ENCODE measurements at places on chromosomes 2 and 18.

DNA sequence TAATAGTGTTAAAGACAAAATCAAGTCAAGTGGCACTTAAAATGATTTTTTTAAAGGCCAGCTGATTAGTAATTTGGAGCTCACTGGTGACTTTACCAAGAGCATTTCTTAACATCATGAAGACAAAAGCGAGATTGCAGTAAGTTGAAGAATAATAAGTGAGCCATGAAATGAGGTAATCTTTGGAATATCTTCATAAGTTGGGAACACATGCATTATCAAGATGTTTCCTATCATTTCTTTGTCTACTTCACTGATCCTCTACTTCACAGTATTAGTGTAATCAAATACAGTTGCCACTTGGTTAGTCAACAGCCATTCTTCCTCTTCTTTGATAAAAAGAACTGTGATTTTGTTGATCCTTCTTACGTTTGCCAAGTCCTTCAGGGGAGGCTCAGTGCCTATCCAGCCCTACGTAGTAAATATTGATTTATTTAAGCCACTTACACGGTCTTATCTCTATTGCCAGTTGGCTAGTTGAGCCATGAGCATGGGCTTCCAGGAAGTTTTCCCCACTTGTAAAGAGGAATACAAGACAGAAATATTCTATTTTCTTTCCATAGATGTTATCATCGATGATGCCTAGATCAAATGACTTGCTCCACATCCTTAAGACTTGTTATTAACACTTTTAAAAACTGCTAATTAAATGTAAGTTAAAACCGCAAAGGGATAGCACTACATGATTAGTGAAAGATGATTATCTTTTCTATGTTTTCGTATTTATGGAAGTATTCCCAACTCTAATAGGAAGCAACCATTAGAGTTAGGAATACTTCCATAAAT, 46.1 kb downstream of the YES1 start:
- no peak for DNase-seq

GRCh38 chr2:127197475-127198385, 22.4 kb downstream of the CYP27C1 start:
- peak; percentile 36 for DNase-seq

GRCh38 chr18:12376034-12376753, 833 bp downstream of the AFG3L2 start:
- DNase-seq, result no peak

- no peak for DNase-seq
Observed at GRCh38 chr18:59420244-59420643, 61.2 kb upstream of the LMAN1 start.

DNA sequence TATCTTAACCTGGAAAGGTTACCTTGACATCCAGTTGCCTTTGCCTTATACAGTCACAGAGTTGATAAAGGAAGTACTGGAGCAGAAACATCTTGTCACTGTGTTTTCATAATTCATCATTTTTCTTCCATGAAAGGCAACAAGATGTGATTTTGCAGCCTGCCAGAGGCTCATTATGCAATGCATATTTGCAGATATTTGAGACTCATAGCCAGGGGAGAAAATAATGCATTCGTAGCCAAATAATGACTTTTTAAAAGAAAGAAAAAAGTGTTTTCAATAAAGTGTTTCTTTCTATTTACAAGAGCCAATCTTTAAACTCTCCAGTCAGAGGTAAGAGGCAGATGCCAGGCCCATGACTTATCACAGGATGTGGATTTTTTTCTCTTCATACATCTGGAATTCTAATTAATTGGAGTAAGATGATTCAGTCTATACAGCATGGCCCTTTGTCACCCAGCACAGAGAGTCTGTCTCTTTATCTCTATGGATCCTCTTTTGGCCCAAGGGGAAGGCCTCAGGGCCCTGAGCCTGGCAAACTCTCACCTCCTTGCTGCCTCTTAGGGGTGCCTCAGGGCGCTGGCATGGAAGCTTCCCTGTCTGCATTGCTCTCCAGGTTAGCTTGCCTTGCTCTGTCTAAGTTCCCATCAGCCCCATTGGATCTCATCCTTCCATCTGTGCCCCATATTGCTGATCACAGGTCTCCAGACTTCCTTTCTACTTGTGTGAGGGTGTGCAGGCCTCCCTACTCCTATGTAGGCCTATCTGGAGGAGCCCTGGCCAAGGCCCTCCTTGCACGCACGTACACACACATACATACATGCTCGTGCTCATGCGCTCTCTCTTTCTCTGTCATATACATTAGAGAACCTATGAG, 247.7 kb downstream of the TPGS2 start:
- peak; percentile 80 for DNase-seq

DNA sequence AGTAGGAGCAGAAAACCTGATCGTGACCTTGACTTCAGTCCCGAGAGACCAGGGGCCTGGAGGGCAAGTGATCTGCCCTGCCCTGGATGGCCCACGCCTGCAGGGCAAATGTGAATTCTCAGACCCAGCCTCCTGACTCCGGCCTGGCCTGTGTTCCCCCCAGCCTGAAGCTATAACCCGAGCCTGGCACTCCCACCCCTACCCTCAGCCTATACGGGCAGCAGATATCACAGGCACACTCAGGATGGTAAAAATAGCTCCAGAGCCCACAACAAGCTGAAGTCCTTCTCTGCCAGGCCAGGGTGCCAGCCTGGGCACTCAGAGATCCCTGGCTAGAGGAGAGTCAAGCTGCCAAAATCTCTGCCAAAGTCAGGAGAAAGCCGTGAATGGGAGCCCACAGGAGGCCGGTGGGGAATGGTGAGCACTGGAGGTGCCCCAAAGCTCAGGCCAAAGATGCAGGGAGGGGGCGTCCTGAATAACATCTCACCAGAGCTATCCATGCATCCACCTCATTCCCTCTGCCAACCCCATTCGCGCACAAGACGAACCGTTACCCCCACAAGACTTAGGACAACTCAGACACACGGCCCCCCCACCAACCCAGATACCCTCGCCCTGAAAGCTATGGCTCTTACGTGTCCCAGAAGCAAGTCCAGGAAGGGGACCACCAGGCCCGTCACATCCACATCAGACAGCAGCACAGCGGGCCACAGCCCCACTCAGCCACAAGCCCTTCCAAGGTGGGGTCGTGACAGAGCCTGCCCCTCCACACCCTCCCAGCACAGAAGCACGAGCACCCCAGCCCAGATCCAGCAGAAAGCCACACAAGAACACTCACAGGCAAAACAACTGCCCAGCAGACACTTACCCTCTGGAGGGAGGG, 144.9 kb downstream of the TNS1 start:
- DNase-seq, result no peak

DNA sequence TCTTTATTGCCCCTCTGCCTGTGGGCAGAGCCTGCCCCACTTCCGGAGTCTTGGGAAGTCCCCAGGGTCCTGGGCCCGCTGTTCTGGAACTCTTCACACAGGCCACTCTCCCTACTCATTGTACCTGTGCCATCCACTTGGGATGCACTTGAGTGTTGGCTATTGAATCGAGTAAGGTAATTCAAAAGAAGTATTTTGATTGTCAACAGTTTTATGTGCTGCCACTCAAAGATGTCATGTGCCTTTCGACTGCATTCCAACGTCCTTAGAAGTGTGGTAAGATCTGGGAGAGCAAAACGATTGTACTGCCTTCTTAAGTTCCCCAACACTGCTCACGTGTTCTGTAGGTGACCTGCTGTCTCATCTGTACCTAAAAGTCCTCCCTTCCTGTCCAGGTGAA, 77.0 kb upstream of the SMIM21 start:
- DNase-seq, result no peak

GRCh38 chr2:171342067-171342413, 91.8 kb downstream of the METTL8 start:
- DNase-seq, result no peak

DNA sequence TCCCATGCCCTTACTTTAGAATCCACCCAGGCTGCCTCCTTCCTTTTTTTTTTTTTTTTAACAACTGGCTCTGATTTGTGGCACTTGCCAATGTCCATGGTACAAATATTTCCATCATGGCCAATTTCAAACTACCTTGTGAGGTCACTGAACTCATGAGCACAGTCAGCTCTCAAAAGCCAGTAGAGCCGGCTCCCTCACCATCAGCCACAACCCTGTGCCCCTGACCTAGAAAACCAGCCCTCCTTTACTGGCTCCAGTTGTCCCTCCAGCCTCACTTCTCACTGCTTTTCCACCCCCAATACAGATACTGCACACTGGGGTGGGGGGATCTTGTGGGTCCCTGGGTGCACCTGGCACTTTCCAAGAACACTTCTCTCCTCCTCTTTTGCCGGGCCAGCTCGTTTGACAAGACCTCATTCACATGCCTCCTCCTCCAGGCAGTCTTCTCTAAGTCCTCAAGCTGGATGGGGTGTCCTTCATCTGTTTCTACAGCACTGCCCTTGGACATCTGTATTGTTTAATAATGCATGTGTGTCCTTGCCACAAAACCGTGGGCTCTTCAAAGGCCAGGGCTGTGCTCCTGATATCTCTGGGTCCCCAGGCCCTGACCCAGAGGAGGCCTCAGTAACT, 35.5 kb downstream of the SDC1 start:
- DNase-seq, result no peak

- DNase-seq, result peak; percentile 26
Observed at GRCh38 chr18:56112013-56112749, 524.2 kb upstream of the TCF4 start.

- DNase-seq, result no peak
Observed at GRCh38 chr2:122210898-122211856, 455.7 kb downstream of the TSN start.

- DNase-seq, result no peak
Observed at GRCh38 chr2:18740474-18740881, 151.1 kb upstream of the NT5C1B start.

GRCh38 chr2:161729-162128, 102.1 kb downstream of the SH3YL1 start:
- no peak for DNase-seq

- DNase-seq, result no peak
Observed at GRCh38 chr2:235421618-235422017, 72.2 kb upstream of the AGAP1 start.

DNA sequence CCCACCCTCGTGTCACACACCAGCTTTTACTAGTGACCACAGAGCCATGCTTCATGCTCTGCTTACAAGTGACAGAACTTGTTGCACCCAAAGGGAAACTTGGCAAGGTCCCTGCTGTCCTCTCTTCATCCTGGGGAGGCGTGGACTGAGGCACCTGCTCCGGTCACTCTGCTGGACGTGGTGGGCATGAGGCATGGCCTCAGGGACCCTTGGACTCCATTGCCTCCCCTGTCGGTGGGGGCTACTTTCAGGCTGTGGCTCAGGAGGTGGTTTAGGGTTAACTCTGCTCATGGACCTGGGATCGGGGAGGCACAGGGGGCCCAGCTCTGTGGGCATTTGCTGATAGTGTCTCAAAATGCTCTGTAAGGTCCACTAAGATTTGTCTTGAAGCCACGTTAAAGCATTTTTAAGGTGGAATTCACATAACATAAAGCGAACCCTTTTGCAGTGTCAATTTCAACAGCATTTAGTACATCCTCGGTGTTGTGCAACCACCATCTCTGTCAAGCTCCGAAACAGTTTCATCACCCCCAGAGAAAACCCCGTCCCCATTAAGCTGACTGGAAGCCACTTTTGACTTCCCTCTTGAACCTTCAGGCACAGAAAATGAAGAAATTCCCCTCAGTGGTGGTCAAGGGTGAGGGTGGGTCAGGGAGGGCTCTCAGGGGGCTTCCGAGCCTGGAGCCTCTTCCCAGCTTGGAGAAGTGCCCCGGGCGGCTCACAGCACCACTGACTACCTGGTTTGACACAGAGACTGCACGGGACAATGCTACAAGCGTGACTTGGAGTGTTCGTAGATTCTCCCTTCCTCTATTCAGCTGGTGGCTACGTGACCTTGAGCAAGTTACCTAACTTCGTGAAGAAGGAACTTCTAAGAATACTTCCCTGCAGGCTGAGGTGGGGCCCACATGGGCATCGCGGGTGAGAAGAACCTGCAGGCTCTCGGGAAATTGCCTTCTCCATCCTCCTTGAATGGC, 100.0 kb upstream of the HDAC4 start:
- no peak for DNase-seq

DNA sequence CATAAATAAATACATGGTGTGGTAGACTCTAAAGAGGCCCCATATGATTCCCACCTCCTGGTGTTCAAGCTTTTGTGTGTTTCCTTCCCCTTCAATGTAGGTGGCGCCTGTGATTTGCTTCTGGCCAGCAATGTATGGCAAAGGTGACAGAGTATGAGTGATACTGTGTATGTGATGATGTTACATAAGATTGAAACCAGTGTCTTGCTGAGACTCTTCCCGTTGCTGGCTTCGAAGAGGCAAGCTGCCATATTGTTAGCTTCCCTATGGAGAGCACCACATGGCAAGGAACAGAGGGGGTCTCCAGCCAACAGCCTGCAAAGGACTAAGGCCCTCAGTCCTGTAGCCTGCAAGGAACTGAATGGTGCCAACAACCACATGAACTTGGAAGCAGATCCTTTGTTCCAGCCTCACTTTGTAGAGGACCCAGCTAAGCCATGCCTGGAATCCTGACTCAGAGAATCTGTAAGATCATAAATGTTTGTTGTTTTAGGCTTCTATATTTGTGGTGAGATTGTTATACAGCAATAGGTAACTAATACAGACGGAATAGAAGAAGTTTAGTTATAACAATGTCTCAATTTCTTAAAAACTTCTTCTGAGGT, 1.7 kb upstream of the SMAD4 start:
- DNase-seq, result peak; percentile 28

DNA sequence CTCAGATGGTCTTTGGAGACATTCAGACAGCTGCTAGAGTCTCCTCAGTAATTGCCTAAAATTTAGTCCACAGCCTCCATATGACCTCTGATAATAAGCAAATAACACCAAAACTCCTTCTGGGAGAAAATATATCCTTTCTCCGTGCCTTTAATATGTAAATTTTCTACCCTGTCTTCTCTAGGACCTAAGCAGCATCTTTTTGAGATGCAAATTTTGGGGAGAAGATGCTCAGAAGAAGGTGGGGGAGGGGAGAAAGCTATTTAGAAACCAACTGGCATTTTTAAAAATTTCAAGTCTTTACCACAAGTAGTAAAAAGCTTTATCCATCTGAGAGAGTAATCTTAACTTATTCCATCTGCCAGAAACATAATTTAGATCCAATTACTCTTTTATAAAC, 120.4 kb upstream of the MSH6 start:
- no peak for DNase-seq

- DNase-seq, result no peak
Observed at GRCh38 chr2:239459606-239460005, 58.8 kb upstream of the HDAC4 start.

GRCh38 chr2:233815861-233816260, 37.7 kb downstream of the MROH2A start:
- DNase-seq, result no peak

DNA sequence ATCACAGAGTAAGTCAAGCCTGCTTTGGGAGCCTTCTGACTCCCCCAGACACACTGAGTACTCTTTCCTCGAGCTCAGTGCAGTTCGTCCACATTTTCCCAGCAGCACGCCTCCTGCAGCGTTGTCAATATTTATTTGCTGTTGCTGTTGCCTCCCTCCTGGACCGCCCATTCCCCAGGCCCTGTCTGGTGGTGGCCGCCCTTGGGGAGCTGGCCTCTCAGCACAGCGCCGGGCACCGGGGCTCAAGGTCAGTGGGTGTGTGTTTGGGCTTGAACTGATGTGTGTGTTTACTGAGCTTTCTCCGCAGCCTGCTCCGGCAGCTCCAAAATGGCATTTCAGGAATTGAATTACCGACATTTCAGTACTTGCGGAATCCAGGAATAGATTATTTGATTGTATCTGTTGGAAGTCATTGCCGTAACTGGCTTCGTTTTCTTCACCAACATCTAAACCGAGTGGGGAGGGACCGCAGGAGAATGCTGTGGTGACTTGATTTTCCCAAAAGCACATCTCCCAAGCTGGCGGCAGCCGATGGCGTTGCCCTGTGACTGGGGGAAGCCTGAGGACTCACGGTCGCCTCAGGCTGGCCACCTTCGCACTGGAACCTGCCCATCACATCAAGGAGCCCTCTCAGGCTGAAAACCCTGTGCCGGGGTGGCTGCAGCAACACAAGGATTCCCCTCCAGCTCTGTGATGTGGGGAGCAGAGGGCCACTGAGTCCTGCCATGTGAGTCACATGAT, 66.0 kb downstream of the HPCAL1 start:
- no peak for DNase-seq

Data from HFFc6 (cell line).